ENCODE measurements at places on chromosomes 11 and 22.

DNA sequence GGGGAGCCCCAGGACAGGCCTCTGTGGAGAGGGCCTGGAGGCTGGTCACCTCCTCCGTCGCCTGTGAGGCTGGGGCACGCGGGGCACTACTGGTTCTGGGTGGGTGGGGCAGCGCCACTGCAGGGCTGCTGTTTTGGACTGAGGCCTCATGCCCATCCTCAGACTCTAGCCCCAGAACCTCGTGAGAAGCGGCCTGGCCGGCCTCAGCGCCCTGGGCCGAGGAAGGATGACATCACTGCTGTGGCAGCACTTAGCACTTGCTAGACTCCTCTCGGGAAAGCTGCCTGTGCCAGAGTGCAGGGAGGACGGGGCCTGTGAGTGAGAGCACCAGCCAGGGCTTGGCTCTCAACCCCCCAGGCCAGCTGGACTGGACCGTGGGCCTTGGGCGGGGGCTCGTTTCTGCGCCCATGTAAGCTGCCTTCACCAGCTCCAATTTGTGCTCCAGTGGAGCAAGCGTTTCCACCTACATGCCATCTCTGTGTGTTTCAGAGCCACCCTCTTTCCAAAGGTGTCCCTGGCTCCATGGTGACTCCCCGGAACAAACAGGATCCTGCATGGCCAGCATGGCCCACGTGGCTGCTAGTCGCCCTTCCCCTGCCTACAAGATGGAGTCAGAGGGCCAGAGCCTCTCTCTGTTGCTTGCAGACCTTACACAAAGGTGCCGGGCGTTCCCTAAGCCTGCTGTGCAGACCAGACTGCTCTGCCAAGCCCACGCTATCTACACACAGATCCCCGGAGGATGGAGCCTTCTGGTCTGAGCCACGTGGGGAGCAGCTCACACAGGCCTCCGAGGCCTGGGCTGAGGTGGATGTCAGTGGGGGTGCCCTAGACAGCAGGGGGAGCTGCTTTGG lies 102.9 kb downstream of the CTTN start:
- no peak for DNase-seq

GRCh38 chr22:36208162-36208765 lies 6.7 kb upstream of the APOL4 start:
- DNase-seq, result no peak

DNA sequence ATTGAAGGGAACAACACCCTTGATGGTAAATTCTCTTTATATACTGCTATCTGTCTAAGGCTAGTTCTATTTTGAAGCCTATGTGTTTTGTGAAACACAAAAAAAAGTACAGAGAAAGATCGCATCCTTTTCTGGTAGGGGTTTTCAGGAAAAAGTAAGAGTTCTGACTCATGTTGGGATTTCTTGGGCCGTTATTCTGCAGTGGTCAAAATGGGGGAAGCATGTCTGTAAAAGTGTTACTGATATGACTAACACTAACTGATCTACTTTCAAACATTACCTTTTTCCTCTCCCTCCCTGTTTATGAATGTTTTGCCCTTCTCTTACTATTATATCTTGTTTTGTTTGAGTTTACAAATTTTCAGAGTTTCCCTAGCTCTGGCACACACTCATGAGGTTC lies 53.9 kb downstream of the CTNND1 start:
- DNase-seq, result no peak

DNA sequence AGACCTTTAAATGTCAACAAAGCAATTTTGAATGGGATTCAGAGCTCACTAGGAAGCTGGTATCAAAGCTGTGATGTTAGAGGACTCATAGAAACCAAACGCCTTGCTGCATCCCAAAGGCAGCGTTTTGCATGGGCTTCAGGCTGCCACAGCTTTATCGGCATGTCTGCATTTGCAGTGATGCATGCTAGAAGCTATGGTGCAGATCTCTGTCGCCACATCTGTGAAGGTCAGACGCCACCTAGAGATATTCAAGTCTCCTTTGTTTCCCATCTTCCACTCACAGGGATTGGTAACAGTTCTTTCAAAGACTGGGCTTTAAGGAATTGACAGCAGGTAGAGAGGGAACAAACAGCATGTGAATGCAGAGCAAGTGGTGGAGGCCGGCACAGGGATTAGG lies 47.8 kb downstream of the NTM start:
- no peak for DNase-seq

- DNase-seq, result peak; percentile 65
These were observed 4.7 kb downstream of the OLFML1 start for GRCh38 chr11:7490054-7490453.

- peak; percentile 42 for DNase-seq
These were observed 37.3 kb downstream of the GALNT18 start for GRCh38 chr11:11584530-11584810.

DNA sequence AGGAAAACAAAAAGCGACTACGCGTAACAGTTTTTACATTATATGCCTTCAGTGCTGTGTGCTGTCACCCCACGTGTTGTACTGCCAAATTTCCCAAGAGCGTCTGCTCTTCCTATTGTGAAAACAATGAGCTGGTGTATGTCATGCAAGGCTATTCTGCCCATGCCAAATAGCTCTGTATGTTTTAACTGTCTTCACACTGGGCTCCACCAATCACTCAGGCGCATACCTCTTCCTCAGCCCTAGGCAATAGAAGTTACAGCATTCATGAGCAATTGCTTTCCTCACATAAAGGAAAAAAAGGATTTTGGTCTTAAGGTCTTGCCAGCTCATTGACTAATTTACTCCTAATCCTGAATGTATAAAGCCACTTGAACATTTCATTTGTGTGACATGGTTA lies 606.8 kb downstream of the NTM start:
- DNase-seq, result no peak

- DNase-seq, result no peak
These were observed 1.7 kb downstream of the MOB2 start for GRCh38 chr11:1484695-1485503.

DNA sequence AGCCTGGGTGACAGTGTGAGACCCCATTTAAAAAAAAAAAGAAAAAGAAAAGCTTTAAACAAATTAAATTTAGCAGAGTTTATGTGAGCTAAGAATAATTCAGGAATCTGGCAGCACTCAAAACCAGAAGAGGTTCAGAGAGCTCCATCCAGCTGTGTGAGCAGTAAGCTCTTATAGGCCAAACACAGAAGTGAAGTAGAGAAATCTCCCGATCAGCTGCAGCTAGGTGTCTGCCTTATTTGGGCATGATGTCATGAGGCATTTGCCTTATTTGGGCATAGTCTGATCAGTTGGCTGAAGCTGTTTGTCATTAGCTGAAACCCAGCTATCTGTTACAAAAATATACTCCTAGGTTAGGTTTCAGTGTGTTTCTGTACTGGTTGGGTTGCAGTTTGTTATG lies 8.2 kb downstream of the MS4A15 start:
- DNase-seq, result no peak

DNA sequence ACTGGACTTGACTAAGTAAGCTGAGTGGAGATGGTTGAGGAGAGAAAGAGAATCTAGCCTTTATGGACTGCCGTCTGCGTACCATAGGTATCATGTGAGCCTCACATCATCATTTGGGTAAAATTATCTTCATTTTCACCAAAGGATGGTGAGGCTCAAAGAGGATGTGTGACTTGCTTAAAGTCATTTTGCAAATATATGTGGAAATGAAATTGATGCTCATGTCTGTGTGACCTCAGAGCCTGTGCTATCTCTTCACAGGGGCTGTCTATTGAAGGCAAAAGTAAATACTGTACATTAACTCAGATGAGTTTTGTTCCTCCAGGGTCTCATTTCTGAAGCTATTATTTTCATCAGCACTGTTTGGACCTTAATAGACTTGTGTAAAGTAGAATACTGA lies 83.3 kb upstream of the ALKBH3 start:
- no peak for DNase-seq

DNA sequence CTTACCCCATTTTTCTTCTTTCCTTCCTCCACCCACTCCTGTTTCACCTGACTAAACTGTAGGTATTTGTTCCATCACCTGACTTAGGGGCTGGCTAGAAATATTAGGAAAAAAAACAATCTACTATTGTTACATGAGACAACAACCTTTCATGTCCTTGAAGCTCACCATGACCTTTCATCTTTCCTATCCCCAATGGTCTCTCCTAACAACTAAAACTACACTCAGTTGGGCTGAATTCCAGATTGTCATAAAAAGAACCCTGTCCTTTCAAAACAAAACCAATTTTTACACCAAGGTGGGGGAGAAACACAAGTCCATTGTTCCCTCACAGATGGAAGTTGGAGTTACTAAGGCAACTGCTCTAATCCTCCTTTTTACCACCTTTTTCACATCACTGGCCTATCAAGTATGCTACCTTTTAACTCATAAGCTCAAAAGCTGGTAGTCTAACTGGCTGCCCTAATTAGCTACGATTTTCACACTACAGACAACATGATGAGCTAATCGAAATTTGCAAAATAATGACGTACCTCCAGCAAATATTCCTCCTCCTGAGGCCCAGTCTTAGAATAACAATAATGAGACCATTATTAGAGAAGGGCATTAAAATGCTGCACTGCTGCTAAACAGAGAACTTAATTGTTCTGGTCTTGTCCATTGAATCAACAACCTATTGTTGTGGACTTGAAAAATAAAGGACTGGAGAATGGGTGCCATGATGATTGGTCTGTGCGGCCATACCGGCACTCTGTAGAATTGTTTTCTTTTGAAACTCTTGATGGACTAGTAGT lies 46.5 kb upstream of the SOX6 start:
- DNase-seq, result no peak

DNA sequence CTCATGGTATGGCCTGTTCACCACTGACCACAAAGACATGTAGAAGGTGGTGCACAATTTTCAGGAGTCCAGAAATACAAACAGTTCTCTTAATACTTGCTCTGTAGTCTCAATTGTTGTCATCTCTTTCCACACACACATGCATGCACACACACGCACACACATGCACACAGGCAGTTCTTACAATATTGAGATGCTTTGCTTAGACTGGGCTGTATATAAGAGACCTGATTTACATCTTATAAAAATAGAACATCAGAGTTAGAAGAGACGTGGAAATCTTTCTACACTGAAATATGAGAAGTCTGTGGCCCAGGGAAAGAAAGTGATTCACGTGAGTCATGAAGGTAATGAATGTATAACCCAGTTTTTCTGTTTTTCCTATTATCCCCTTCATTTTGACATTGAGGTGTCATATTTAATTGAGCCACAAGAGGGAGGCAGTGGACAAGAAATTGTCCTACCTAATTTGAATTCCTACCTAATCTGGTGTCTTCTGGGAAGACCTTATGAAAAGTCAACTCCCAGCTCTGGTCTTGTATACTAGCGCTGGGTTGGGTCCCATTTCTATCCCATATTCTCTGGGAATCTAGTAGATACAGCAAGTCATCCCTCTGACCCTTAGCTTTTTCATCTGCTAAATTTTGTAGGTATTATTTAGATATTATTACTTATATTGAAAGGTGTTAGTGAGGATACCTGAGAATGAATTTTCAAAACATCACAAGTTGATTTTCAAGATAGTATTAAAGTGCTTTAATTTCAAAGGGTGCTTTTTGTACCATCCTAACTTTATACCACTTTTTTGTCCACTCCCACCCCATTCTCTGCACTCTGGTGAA lies 14.9 kb upstream of the MS4A4A start:
- DNase-seq, result no peak

DNA sequence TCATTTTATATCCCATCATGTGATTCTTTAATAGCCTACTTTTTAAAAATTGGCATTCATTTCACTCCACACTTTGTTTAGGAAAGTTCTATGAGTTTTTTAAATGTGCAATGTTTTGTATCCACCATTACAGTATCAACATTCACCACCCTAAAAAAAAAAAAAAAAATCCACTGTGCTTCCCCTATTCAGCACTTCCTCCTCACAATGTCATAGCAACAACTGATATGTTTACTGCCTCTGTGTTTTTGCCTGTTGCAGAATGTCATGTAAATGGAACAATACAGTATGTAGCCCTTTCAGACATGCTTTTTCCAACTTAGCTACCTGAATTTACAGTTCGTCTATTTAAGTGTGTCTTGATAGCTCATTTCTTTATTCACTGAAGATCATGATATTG lies 754.2 kb downstream of the FAM181B start:
- DNase-seq, result no peak

- DNase-seq, result no peak
These were observed 1.0 kb downstream of the PRSS23 start for GRCh38 chr11:86801364-86801763.

DNA sequence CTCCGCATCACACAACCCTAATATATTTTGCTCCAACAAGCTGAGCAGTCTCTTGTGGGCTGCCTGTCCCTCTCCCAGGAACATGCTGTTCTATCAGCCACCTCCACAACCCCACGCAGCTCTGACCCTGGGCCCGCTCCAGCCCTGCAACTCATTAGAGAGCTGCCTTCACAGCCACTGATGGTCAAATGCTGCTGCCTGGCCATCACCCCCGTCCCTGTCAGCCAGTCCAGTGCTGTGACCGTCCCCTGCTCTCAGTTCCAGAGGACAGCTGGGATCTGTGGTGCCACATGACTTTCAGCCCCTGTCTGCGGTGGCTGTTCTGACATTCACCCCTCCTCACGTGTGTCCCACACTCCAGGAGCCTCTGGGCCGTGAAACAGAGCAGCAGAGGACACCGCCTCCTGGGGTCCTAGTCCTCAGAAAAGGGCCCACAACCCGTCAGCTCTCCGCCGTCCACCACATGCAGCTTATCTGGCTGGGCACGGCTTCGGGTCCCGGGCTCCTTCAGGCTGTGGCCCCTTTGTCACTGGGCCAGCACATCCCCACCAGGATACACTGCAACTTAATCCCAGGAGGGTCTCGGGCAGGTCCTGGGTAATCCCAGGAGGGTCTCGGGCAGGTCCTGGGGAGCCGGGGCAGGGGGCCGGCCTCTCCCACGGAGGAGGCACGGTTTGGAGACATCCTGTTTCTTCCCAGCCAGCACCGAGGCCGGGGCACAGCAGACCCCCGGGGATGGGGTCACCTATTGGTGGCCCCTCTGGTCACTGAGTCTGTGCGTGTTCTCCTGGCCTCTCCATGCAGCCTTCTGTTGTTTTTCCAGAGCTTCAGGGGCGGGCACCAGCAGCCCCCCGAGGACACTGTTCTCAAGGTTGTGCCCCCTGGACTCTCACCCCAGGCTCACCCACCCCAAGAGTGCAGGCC lies 15.1 kb downstream of the CRELD2 start:
- no peak for DNase-seq

DNA sequence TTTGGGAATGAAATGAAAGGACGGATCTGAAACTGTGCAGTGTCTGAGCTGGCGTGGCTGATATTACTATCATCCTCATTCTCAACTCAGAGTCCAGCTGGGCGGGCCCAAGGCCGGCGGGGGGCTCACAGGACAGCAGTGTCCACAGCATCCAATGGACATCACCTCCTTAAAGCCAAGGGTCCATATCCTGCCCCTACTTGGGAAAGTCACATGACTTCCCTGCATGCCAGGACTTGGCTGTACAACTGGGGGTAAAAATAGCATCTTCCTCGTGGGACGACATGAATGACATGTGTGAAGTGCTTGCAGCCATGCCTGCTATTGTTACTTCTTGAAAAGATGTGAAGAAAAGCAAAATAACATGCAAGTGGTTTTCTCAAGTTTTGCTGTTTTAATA lies 82.3 kb downstream of the TRMU start:
- DNase-seq, result no peak

- DNase-seq, result no peak
These were observed 13.6 kb downstream of the DGKZ start for GRCh38 chr11:46360878-46361277.
